GM12864 (cell line): ENCODE measurements at places on chromosomes 12 and 14.

DNA sequence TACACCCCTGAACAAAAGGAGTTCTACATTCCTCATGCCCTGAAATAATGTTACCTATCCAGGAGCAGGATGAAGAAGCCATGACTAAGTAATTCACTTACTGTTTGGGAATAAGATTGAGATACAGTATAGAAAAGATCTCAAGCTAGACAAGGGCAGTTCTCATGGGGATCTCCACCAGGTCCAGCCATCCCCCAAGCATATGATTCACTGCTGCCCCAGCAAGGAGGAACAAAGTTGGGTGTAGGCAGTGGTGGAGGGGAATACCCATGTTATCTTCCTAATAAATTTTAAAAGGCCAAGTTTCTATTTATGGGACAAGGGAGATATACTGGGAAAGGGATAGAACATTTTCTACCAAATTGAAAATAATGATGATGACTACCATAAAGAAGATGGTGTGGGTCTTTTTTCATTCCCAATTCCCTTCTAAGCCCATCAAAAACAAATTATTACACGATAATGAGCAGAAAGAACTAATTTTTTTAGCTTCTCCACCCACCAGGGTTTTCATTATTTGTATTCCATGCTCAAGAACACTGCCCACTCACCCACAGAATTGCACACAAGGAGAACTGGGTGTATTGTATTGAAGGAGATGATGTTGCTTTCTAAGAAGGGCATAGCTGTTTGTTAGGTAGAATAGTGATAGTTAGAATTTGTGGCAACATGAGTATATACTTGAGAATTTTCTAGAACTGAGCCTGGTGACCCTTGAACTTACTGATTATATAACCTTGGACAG is 204.6 kb downstream of the BTG1 start:
- no peak for DNase-seq

GRCh38 chr14:98544174-98544573 is 727.8 kb downstream of the BCL11B start:
- DNase-seq = no peak

DNA sequence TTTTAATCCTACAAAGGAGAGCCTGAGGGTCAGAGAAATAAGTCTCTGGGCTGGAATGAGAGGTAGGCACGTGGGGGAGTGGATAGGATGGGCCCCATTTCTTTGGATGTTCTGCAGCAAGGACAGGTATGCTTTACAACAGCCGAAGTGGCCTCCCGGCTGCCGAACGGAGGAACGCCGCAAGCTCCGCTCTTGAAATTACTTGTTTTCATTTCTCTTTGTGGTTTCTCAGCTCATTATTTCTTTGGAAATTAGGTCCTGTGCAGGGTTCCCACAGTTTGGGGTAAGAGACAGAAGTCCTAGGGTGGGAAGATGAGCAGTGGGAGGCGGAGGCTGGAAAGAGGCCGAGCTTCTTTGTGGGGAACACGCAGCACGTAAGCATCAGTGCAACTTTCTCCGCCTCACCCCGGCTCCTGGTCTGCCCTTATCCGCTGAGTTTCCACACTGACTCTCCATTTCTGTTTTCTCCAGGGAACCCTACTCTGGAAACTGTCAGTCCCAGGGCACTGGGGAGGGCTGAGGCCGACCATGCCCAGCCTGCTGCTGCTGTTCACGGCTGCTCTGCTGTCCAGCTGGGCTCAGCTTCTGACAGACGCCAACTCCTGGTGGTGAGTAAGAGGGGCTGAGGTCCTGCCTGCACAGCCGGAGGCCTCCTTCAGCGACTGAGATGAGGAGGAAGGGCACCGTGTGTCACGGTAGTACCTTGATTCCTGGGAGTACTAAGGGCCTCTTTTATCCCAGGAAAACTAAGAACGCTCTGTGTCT is 2.0 kb downstream of the WNT5B start:
- no peak for DNase-seq

- no peak for DNase-seq
Observed at GRCh38 chr14:23433457-23433856, 2.0 kb downstream of the MYH7 start.

GRCh38 chr14:94673781-94674231 is 61.6 kb downstream of the SERPINA3 start:
- DNase-seq = no peak

- DNase-seq = no peak
Observed at GRCh38 chr12:24920141-24920540, 28.8 kb downstream of the BCAT1 start.

- no peak for DNase-seq
Observed at GRCh38 chr12:106154751-106155273, 16.1 kb upstream of the NUAK1 start.

DNA sequence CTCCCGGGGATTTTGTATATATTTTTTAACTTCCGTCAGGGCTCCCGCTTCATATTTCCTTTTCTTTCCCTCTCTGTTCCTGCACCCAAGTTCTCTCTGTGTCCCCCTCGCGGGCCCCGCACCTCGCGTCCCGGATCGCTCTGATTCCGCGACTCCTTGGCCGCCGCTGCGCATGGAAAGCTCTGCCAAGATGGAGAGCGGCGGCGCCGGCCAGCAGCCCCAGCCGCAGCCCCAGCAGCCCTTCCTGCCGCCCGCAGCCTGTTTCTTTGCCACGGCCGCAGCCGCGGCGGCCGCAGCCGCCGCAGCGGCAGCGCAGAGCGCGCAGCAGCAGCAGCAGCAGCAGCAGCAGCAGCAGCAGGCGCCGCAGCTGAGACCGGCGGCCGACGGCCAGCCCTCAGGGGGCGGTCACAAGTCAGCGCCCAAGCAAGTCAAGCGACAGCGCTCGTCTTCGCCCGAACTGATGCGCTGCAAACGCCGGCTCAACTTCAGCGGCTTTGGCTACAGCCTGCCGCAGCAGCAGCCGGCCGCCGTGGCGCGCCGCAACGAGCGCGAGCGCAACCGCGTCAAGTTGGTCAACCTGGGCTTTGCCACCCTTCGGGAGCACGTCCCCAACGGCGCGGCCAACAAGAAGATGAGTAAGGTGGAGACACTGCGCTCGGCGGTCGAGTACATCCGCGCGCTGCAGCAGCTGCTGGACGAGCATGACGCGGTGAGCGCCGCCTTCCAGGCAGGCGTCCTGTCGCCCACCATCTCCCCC is 777 bp downstream of the ASCL1 start:
- DNase-seq = no peak

GRCh38 chr12:2877047-2877952 is at the start of the genes FOXM1 and RHNO1:
Gene FOXM1 (minus strand): TSS chr12:2877174. CDS start chr12:2874478, 2,696 bp downstream.
Gene RHNO1 (plus strand): TSS chr12:2877223. CDS start chr12:2885367, 8,144 bp downstream.
- DNase-seq = peak; percentile 53

DNA sequence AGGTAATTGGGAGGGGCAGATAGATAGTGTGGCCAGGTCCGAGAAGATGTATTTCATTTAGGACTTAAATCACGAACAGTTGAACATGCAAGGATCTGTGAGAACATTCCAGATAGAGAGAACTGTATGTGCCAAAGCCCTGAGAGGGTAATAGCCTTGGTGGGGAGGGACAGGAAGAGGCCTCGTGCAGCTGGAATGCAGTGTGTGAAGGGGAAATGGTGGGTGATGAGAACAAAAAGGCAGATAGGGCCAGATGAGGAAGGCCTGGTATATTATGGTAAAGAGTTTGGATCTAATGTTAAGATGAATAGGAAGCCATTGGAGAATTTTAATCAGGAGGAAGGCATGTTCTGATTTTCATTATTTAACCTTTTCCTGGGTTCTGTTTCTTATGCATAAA is 136.3 kb downstream of the TPH2 start:
- no peak for DNase-seq

DNA sequence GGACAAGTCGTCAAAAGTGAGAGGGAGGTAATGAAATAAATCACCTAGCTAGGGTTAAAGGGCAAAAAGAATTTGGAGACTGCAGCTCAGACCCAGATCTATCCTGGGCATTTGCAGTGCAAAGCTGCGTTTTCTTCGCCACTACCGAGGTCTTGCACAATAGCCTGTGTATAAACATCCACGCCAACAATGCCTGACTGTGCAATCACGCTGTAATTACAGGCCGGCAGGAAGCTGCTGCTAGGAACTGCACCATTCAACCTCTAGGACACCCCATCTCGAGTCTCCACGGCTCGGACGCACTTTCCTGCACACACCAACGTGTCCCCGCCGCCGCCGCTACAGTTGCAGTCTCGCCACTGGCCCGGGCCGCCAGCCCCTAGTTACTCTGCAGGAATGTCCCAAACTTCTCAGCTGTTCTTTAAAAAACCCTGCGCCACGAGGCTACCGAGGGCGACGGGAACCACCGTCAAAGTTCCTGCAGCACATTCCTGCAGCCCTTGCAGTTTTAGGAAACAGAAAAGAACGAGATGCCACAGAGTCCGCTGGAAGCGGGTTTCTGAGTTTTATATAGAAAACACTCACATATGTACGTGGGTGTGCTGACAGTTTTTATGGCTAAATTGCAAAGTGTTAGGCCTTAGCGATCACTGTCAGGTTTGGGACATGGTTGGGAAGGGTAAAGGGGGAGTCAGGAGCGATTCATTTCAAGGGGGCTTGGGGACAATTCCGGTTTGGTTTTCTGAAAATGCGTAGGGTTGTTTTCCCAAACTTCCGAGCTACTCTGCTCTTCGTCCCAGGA is 65.6 kb upstream of the PTGR2 start:
- DNase-seq = no peak

GRCh38 chr14:96103075-96103474 is 63.9 kb downstream of the C14orf132 start:
- no peak for DNase-seq

GRCh38 chr12:132199526-132200319 is 55.5 kb downstream of the NOC4L start:
- DNase-seq = no peak

DNA sequence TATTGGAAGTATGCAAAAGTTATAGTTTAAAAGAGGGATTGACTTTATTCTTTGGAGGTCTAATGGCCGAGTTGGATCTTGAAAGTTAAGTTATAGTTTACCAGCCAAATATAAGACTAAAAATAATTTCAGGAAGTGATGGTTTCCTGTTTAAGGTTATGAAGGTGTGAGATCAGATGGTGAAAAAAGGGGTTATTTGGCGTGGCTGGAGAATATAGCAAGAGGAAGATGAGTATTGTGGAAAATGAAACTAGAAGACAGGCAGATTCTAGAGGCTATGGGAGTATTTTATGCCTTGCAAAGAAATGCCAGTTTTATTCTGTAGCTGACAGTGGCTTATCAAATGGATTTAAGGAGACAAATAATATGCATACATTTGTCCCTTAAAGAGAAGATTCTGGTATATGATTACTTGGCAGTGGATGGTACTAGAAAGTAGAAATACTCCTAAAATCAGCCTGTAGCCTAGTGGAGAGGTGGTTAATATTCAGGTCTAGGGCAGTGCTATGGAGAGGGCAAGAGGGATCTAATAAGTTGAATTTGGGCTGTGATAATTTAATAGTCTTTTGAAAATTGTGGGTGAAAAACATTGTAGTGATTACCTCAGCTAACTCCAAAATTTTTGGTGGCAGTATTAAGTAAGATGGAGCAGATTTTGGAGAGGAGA is 1091.8 kb upstream of the ATXN7L3B start:
- DNase-seq = no peak

GRCh38 chr12:5262885-5263284 is 169.0 kb upstream of the NTF3 start:
- no peak for DNase-seq

- DNase-seq = no peak
Observed at GRCh38 chr12:49201595-49202295, 12.9 kb upstream of the TUBA1A start.

- no peak for DNase-seq
Observed at GRCh38 chr12:109027767-109028166, 6.9 kb upstream of the SVOP start.

DNA sequence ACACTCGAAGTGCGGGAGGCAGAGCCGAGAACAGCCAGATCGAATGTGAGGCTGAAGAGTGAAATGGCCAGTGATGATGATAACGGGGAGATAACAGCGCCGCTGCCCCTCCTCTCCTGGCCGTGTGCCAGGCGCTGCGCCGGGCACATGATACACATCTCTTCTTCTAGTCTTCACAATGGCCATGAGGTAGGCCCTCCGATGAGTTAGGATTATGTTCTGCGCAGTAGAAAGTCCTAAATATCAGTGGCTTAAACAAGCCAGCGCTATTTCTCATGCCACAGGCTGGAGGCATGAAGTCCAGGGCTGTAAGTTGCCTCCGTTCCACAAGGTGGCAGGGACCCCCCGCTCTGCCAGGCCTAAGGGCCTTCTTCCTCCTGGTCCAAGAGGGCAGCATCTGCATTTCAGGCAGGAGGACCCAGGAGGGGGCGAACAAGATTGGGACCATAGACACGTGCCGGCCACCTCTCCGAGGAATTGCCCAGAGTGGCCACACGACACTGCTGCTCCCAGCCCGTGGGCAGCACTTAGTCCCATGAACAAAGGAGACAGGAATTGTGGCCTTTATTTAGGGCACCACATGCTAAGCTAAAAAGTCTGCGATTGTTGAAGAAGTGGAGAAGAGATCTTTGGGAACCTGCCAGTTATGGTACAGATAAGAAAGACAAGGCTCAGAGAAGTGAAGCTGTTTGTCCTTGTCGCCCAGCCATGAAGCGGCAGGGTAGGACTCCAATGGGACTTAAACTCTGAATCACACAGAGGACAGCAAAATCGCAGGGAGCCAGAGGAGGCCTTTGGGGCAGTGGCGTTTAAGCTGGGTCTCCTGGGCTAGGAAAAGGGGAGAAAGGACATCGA is 10.9 kb upstream of the HVCN1 start:
- DNase-seq = no peak

DNA sequence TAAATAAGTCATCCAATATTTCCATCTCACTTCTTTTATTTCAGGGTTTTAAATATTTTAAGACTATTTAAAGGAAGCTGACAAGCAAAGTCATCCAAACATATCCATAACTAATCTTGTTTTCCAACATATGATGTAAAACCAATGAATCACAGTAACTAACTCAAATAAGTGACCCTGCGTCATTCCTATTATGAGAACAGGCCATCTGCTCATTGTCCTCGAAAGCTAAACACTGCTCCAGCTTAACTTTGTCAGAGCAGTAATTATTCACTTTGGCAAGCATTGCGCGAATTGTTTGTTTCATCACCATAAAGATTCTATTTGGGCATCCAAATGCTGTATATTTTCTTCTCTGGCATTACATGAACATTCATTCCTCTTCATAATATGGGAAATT is 99.1 kb downstream of the CAPZA3 start:
- DNase-seq = no peak

DNA sequence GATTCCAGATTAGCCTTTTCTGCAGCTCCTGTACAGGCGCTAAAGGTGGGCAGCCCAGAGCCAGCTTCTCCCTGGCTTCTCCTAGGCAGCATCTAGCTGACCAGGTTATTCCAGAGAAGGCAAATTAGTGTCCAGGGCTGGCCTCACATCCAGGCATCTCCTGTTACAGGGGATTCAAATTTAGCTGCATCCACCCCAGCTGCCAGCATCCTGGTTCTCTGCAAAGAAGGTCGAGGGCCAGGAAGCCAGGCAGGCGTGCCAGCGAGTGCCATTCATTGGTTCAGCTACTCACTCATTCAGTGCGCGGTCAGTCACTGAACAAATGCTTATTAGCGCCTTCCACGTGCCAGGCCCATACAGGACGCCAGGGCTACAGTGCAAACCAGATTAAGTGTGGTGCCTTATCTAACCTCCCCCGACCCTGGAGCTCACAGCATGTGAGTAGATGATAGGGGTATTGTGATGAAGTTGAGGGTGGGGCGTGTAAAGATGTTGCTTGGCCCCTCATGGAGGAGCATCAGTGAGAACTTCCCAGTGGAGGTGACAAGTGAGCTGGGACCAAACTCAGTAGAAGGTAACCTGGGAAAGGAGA is 15.7 kb upstream of the FAM222A start:
- DNase-seq = no peak

GRCh38 chr12:42511656-42512055 is 77.9 kb downstream of the PRICKLE1 start:
- DNase-seq = no peak
